ENCODE measurements at places on chromosomes 5 and 9. TPM values are rescaled to one million over a fixed set of nuclear protein-coding genes. Genes with fewer than 3 reads are reported as not detected.

- DNase-seq, result no peak
Observed at GRCh38 chr5:38878391-38879077, 32.7 kb downstream of the OSMR start.

DNA sequence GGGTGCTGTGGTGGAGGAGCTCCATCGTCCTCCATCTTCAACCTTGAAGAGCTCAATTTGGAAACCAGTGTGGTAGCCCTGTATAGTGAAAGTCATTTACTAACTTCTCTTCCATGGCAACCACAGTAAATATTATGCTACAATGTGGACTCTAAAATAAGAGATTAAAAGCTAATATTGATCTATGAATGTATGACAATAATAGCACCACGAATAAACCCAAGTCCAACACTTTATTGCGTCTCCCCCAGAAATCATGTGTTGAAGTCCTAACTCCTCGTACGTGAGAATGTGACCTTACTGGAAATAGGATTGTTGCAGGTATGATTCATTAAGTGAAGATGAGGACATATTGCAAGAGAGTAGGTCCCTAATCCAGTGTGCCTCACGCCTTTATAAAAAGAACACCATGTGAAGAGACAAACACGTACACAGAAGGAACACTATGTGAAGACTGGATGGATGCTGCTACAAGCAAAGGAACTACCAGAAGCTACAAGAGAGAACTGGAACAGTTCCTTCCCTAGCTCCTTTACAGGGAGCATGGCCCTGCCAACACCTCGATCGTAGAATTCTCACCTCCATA, 276.2 kb downstream of the PDE4D start:
- DNase-seq, result no peak

- DNase-seq, result no peak
Observed at GRCh38 chr5:73814233-73814846, 188.3 kb downstream of the ARHGEF28 start.

- no peak for DNase-seq
Observed at GRCh38 chr5:98794414-98795080, 21.1 kb downstream of the RGMB start.

DNA sequence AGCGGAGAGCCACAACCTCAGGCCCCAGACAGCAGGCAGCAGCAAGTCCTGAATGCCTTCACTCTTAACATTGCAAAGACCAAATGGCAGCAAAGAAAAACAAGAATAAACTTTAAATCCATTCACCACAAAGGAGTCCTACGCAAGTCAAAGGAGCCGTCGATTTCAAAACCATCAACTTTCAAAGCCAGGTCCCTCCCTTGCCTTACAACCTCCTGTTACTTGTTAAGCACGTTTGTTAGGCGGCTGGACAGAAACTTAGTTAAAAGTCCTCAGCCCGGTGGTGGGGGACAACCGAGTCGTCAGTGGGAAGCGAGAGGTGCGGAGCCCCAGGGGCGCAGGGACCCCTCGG, 938 bp downstream of the LPAR1 start:
- no peak for DNase-seq

DNA sequence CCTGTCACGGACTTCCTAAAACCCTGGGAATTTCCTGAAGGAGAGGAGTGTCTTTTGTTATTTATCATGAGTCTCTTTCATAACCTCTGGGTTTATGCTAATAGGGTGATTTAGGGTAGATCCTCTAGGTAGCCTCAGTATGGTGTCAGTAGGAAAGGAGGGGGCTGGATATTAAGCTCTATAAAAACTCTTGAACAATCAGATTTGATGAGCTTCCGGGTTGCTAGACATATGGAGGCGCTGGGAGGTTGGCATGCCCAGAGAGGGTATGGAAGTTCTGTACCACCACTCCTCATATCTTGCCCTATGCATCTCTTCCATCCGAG, 15.6 kb upstream of the PTBP3 start:
- no peak for DNase-seq

DNA sequence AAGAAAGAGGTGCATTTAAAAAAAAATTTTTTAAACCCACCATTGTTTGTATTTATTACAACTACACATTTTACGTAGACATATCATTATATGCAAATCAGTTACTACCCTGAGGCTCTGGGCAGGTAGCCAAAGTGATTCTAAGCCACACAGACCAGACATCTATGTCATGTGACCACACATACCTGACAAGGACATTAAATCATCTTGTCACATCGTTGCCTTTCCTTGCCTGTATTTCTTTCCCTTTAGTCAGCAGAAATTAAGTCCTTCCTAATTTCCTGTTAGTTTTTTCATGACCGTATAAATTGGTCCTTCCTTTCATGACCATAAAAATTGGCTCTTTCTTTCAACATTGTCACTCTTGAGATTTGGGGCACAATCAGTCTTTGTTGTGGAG, 134.2 kb upstream of the MARCHF11 start:
- no peak for DNase-seq

DNA sequence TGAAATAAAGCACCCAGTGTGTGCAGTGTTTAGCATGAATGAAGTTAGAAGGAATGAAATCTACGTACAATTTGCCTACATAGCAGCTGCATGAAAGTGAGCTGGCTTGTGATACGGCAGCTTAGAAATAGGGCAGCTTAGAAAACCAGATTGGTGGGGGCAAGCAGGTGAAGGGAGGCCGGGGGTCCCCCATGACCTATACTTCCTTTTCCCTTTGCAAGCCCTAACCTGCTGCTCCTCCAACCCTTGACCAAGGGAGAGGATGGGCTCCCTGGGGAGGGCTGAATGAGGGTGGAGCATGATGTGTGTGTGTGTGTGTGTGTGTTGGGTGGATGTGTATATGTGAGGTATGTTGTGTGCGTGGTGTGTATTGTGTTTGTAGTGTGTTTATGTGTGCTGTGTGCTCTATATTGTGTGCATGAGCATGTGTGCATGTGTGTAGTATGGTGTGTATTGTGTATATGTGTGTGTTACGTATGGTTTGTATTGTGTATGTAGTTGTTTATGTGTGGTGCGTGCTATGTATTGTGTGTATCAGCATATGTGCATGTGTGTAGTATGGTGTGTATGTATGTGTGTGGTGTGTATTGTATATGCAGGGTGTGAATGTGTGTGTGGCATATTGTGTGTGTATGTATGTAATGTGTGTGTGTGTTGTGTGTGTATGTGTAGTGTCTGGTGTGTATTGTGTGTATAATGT, 72.1 kb downstream of the TENT4A start:
- DNase-seq, result no peak

- DNase-seq, result no peak
Observed at GRCh38 chr5:158079097-158079496, 220.2 kb upstream of the CLINT1 start.

GRCh38 chr9:112605518-112605917, 112.4 kb downstream of the INIP start:
- no peak for DNase-seq

- no peak for DNase-seq
Observed at GRCh38 chr5:41334758-41335157, 121.4 kb upstream of the C6 start.

GRCh38 chr5:142576804-142577203, 109.1 kb downstream of the FGF1 start:
- no peak for DNase-seq

DNA sequence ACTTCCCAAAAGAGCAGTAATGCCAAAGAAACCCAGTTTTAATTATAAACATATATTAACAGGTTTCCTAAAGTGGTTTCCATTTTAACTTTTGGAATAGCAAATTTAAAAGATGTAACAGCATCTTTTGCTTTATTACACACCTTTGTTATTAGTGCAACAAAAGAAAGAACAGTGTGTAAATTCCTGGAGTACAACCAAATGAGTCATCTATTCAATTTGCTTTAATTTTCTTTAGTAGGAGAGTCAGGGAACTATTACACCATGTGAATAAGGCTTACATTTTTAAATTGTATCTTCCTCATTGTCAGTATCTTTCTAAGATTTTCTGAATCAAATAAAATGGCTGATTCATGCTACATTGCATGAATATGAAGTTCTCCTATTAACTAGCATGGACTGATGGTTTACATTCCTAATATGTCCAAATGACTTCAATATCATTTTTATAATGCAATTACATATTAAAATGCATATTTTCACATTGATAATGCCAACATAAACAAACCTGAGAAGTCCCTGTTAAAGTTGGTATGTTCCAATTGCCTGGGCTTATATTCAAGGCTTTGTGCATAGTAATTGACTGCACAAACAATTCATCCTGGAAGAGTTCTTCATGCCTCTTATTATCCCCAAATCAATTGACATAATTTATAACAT, 22.5 kb downstream of the EDIL3 start:
- DNase-seq, result no peak

- no peak for DNase-seq
Observed at GRCh38 chr5:132094393-132095076, 20.9 kb downstream of the CSF2 start.

GRCh38 chr9:116451500-116452115, 235.5 kb upstream of the TRIM32 start:
- DNase-seq, result no peak

- DNase-seq, result no peak
Observed at GRCh38 chr5:59107692-59108091, 524.8 kb downstream of the RAB3C start.

DNA sequence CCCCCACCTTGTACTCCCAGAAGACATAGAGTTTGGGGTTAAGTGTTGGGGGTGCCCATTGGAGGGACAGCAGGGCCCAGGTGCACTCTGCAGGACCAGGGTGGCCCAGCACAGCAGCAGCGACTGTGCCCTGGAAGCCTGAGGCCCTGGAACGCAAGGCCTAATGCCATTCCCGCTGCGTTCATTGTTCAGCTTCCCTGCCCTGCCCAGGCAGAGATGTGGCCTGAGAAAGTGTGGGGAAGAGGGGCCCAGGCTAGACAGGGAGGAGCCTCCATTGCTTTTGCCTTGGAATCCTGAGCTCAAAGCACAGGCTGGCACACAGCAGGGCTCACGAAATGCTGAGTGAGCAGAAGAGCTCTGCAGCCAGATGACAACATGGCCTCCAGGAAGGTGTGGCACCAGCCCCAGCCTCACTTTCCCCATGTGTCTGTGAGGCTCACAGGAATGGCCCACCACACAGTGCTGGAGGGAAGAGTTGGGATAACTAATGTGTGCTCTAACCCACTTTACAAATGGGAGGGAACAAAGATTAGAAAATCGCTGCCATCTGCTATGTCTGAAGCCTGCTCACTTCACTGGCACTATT, 19.4 kb downstream of the S1PR3 start:
- DNase-seq, result no peak

DNA sequence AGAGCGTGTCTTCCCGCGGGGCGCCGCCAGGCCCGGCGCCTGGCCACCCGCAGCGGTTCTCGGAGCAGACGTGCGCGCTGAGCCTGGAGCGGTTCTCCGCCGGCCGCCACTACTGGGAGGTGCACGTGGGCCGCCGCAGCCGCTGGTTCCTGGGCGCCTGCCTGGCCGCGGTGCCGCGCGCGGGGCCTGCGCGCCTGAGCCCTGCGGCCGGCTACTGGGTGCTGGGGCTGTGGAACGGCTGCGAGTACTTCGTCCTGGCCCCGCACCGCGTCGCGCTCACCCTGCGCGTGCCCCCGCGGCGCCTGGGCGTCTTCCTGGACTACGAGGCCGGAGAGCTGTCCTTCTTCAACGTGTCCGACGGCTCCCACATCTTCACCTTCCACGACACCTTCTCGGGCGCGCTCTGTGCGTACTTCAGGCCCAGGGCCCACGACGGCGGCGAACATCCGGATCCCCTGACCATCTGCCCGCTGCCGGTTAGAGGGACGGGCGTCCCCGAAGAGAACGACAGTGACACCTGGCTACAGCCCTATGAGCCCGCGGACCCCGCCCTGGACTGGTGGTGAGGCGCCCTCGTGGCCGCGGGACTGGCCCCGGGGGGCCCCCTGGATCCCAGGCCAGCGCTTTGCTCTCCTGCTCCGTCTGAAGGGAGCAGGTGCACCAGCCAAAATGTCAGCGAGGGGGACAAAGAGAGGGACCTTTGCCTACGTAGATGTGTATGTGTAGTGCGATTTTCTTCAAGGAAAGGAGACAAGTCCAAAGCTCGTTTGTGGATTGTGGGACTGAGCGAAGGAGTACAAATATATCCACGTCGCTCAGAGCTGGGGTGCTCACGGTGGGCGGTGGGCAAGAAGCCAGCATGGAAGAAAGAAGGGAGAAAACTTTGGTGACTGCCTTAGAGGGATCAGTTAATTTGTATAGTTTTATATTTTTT, 19.5 kb downstream of the BTNL9 start:
- no peak for DNase-seq

- DNase-seq, result no peak
Observed at GRCh38 chr5:142926549-142926948, 156.4 kb downstream of the ARHGAP26 start.

Gene PFN3
- polyA plus RNA-seq, result not detected

Gene CDH9
- 0.14 TPM for polyA plus RNA-seq

Gene SRP19
- 63.7 TPM for polyA plus RNA-seq

Gene ITGA2
- 55.5 TPM for polyA plus RNA-seq

Gene OBP2B
- polyA plus RNA-seq, result not detected

Gene EMB
- polyA plus RNA-seq, result 6.0 TPM

Gene NR3C1
- polyA plus RNA-seq, result 68.6 TPM

Gene PTGES
- 5.2 TPM for polyA plus RNA-seq

Gene MAMDC4
- polyA plus RNA-seq, result 9.9 TPM

Gene TYRP1
- polyA plus RNA-seq, result 7.3 TPM

Gene PPIC
- 39.9 TPM for polyA plus RNA-seq

Gene SEMA5A
- 27.4 TPM for polyA plus RNA-seq

Gene PCDHB6
- polyA plus RNA-seq, result 2.7 TPM

Gene NADK2
- 44.2 TPM for polyA plus RNA-seq

Gene PGM5
- 52.1 TPM for polyA plus RNA-seq

Gene GLRA1
- polyA plus RNA-seq, result not detected

Gene ADGRV1
- 19.1 TPM for polyA plus RNA-seq
